ENCODE measurements at places on chromosomes 16 and 17. TPM values are rescaled to one million over a fixed set of nuclear protein-coding genes. Genes with fewer than 3 reads are reported as not detected.

SCGB1C2 gene
- total RNA-seq: not detected

SF3B3 gene
- 168 TPM for total RNA-seq

- no peak for DNase-seq
Observed at GRCh38 chr17:75088465-75089417, 987 bp downstream of the SLC16A5 start.

GRCh38 chr16:73057291-73058210 is 9.6 kb upstream of the ZFHX3 start:
- peak; percentile 44 for DNase-seq

KRTAP2-3 gene
- not detected for total RNA-seq

LDHD gene
- total RNA-seq: 85.0 TPM

- no peak for DNase-seq
Observed at GRCh38 chr16:88346680-88347505, 35.9 kb upstream of the ZNF469 start.

KRT31 gene
- not detected for total RNA-seq

ASPHD1 gene
- 2.0 TPM for total RNA-seq

DNA sequence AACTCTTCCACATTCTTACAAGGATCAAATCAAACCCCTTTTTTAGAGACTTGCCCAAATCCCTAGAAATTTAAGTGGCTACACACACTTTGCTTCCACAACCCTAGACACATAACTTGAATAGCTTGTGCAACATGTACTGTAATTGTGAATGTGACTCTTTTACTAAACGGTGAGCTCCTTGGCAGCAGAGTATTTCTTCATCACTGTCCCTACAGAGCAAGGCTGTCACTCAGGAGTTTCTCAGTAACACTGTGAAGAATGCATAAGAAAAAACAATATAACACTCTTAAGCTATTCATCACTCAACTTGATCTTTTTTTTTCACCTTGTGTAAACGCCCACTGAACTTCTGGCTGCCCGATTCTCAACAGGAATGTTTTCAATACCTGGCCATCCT is 53.8 kb upstream of the ADAMTS18 start:
- no peak for DNase-seq

DNA sequence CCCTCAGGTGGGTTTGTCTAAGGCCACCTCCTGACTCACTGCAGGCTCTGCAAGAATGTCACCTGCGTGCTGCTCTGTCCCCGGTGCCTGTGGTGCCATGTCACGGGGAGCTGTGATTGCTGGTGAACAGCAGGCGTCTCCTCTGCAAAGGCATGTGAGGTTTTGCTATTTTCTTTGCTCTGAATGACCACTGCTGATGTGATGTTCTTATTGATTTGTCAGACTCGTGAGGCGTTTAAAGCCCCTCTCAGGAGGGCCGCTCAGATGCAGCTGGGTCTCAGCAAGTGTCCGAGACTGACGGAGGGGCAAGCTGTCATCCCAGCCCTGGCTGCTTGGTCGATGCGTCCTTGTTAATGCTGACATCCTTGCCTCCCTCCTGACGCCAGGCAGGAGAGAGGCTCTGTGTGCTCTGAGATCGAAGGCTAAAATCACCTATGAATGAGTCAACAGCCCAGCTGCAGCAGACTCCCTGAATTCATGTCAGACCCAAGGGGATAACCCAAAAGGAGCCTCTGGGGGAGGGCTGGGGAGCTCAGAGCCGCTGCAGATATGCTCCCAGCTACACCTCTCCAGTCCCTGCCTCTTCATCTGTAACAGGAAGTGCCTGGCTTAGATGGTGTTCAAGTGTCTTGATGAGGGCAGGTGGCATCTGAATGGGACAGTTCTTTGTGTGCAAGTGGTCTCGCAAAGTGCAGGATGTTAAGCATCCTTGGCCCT is 11.8 kb upstream of the PEMT start:
- no peak for DNase-seq

DNA sequence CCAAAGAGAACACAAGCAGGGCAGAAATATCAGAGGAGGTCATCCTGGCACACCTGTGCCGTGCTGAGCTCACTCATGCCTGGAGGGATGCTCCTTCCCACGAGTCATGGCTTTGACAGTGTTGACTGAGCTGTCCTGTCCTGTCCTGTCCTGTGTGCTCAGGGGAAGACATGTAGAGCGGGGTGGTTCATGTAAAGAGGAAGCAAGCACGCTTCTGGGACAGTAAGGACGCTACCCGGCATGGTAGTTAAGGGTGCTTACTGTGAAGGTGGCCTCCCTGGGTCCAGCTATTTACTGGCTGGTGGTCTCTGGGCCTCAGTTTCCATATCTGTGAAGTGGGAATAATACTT is 398 bp downstream of the LGALS9 start:
- no peak for DNase-seq

DNA sequence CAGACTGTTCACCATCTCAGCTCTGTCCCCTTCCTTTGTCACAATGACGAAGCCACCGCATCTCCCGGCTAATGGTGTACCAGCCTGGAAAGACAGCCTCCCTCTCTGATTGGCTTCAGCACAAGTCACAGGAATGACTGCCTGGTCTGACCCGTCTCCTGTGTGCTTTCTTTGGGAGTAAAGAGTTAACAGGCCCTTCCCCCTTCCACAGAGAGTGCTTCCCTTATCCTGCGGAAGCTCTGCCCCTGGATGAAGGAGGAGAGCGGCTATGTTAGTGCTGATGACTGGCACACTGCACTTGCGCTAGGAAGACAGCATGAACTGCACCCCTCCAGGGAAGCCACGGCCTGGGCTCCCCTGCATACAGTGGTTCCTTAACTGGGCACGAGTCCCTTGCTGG is 11.3 kb downstream of the USB1 start:
- DNase-seq: no peak

DNA sequence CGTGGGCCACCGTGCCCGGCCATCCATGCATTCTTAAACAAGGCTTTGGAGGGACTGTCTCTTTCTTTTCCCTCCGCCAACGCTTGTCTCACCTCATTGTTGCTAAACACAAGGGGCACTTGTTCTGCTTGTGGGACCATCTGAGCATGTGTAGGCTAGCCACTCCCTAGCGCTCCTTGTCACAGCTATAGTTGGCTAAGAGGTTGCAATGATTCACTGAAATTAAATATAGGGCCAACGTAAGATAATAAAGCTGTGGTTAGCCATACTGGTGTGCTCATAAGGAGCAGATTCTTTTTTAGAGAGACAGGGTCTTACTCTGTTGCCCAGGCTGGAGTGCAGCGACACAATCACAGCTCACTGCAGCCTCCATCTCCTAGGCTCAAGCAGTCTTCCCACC is 41.2 kb downstream of the KIAA0513 start:
- no peak for DNase-seq

DNA sequence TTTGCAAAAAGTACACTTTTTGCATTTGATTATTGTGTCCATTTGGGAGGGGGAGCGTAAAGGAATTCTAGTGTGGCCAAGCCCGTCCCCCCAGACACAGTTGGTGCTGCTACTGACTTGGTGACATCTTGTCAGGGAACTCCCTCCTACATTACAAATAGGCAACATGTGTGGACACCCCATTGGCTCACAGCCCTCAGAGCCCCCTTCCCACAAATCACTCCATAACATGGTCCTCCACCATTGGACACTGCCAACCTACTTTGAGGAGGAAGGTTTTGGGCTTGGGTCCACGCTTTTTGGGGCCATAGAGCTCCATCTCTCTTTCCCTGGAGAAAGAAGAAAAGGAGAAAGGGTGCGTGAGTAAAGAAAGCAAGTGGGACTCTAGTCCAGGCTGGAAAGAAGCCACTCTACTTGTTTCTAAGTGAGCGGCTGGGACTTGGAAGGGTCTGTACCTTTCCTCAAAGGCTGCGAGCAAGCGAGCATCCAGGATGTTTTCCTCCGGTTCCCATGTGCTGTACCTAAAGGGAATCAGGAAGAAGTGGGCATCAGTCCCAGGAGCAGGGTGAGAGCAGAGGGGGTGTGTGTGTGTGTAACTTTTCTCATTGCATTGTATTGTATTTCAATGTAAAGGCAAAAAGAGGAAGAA is 958 bp downstream of the CBX8 start:
- no peak for DNase-seq

ABCC6 gene
- total RNA-seq: 27.8 TPM

- DNase-seq: peak; percentile 69
Observed at GRCh38 chr17:82242977-82243647, 14.3 kb downstream of the SLC16A3 start.

All from left colon (tissue), 2 donors.